PC-9 (cell line): ENCODE measurements at places on chromosomes 12 and 14.

GRCh38 chr14:31449971-31450610, 7.2 kb downstream of the DTD2 start:
- 0 out of 2 replicates have a peak, but pooled peaks cover 6% of the 10 kb centered on the region for H3K4me1 ChIP-seq
- H3K36me3 ChIP-seq: no peaks in the 10 kb centered on the region
- no peak overlapping the region for H3K27ac ChIP-seq
- H3K4me3 ChIP-seq: no peak overlapping the region
- DNase-seq: peak; percentile 36
- no peaks in the 10 kb centered on the region for H3K27me3 ChIP-seq

GRCh38 chr12:47021298-47021697, 58.1 kb upstream of the PCED1B start:
- peaks cover 30% of the 10 kb centered on the region for H3K4me1 ChIP-seq
- H3K27me3 ChIP-seq: no peaks in the 10 kb centered on the region
- DNase-seq: peak; percentile 72
- no peak overlapping the region for H3K4me3 ChIP-seq
- H3K27ac ChIP-seq: no peak overlapping the region
- no peaks in the 10 kb centered on the region for H3K36me3 ChIP-seq

DNA sequence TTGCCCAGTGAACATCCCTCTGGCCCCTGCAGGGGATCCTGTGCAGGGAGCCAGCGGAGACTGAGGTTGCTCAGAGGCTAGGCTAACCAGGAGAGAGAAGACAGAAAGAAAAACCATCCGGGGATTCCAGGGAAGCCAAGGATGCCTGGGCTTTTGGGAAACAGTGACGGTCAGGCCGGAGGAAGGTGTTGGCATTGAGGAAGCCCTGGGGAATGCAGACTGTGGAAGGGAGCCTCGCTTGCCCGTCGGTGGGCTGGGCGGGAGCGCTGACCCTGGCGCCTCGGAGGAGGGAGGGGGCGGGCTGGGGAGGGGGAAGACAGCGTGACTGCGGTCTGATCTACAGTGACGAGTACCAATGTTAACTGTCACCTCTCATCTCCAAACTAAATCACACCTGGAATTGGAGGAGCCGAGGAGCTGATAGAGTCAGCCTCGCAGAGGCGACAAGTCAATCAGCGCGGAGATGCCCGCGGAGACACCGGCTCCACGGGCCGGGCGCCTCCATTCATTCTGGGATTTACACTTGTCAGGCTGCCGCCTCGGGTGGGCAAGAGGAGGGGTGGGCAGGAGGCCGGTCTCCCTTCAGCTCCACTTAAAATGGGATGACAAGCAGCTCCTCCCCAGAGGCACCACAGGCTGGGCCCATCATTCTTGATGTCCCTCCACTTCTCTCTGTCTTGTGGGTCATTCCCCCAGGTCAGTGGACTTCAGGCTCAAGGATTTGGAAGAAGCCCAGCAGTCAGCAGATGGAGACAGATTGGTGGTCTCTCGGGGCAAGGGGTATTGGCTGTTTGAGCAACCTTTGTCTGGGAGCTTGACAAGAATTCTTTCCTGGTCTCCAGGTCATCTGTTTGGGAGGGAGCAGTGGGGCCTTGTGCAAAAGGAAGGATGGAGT, 20.4 kb upstream of the GPATCH2L start:
- no peak overlapping the region for H3K4me3 ChIP-seq
- no peak for DNase-seq
- no peaks in the 10 kb centered on the region for H3K4me1 ChIP-seq
- H3K27ac ChIP-seq: no peak overlapping the region

GRCh38 chr12:52234223-52234810, 1.3 kb downstream of the KRT7 start:
- H3K36me3 ChIP-seq: peaks cover 51% of the 10 kb centered on the region
- peak overlapping the region; percentile 96 for H3K4me3 ChIP-seq
- no peak for DNase-seq
- H3K4me1 ChIP-seq: peaks cover 68% of the 10 kb centered on the region
- no peaks in the 10 kb centered on the region for H3K27me3 ChIP-seq

DNA sequence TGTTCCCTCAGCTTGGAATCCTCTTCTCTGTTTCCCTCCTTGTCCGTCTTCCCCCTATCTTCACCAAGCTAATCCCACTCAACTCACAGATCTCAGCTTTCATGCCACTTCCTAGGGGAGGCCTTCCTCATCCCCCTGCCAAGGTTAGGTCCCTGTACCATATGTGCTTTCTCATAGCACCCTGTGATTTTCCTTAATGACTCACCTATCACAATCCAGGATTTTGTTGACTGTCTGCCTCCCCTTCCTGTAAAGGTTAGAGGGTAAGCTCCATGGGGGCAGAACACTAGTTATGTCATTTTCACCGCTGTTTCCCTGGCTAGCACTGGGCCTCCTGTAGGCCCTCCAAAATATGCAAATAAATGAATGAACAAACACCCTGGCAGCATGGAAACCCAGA, 57.6 kb downstream of the CRADD start:
- no peaks in the 10 kb centered on the region for H3K27me3 ChIP-seq
- no peaks in the 10 kb centered on the region for H3K4me1 ChIP-seq
- H3K36me3 ChIP-seq: no peaks in the 10 kb centered on the region
- H3K27ac ChIP-seq: no peak overlapping the region
- no peak overlapping the region for H3K4me3 ChIP-seq

GRCh38 chr12:29737644-29738043, 46.1 kb downstream of the TMTC1 start:
- no peak overlapping the region for H3K4me3 ChIP-seq
- no peaks in the 10 kb centered on the region for H3K36me3 ChIP-seq
- H3K4me1 ChIP-seq: no peaks in the 10 kb centered on the region
- no peak overlapping the region for H3K27ac ChIP-seq
- no peaks in the 10 kb centered on the region for H3K27me3 ChIP-seq
- DNase-seq: no peak

- no peaks in the 10 kb centered on the region for H3K36me3 ChIP-seq
- H3K4me3 ChIP-seq: peak overlapping the region; percentile 96
- H3K4me1 ChIP-seq: peaks cover 59% of the 10 kb centered on the region
- no peak for DNase-seq
- peak overlapping the region; percentile 91 for H3K27ac ChIP-seq
Measured at GRCh38 chr14:105092171-105093037, 27.2 kb upstream of the GPR132 start.

DNA sequence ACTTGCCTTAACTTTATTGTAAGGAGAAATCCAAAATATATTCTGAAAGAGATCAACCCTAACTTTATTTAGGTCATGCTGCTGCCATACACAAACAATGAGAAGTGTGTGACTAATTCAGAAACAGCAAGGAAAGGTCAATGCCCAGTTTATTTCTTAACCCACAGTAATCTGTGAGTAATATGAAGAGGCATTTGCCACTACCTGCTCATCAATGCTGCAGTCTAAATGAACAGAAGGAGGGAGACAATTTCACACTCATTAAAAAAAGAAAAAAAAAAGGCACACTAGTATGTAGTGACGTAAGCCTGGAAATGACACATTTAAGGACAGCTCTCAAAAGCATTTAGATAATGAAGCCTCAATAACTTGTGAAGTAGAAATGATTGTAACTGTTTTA, 90.5 kb upstream of the FOXN3 start:
- no peak overlapping the region for H3K27ac ChIP-seq
- H3K4me3 ChIP-seq: no peak overlapping the region
- H3K4me1 ChIP-seq: no peaks in the 10 kb centered on the region
- no peaks in the 10 kb centered on the region for H3K27me3 ChIP-seq
- peak; percentile 54 for DNase-seq

DNA sequence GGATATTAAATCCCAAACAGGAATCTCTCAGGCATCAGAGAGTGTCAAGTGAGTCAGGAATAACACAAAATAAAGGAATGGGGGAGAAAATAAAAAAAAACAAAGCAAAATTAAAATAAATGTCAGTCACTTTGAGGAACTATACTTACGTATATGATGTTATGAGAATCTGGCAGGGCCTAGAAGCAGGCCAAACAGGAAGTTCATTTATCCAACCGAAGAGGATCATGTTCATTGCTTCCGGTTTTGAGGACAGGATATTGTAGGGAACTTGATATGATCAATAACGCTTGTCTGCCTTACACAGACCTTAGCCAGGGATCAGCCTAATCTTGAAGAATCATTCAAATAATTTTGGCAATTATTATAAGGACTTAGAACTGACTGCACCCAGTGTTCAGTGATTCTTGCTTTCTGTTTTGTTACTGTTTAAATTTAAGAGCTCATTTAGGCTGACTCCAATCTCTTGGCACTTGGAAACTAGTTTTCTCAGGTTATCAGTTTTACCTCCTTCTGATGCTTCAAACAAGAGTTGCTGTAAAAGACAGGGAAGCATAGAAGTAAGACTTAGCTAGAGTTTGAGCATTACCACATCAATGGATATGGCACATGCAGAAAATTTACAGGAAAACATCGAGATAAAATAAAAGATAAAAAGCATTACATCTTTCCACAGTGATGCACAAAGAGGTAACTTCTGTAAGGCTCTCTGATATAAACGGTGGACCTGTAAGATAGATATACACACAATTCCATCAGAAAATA, 53.4 kb downstream of the ZFC3H1 start:
- no peak overlapping the region for H3K27ac ChIP-seq
- H3K4me1 ChIP-seq: no peaks in the 10 kb centered on the region
- no peaks in the 10 kb centered on the region for H3K27me3 ChIP-seq
- H3K36me3 ChIP-seq: peaks cover 47% of the 10 kb centered on the region
- no peak for DNase-seq

DNA sequence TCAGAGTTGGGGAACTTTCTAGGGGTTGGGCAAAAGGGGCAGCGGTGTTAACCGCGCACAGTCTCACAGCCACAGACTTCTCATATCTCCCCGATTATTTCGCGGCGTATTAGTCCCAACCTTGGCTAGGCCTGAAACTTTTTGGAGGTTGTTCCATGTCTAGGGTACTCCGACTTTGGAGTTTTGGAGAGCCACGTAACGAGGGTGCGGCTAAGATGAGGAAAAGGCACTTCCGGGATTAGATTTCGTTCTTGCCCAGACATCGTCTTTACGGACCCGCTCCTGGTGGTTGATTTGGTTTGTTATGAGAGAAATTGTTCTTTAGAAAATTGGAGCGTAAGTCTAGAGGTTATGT, 513 bp downstream of the CCNK start:
- no peak for DNase-seq
- no peaks in the 10 kb centered on the region for H3K27me3 ChIP-seq
- no peaks in the 10 kb centered on the region for H3K36me3 ChIP-seq
- peak overlapping the region; percentile 92 for H3K4me3 ChIP-seq
- peak overlapping the region; percentile 72 for H3K27ac ChIP-seq
